ENCODE measurements at places on chromosomes 4 and X. TPM values are rescaled to one million over a fixed set of nuclear protein-coding genes. Genes with fewer than 3 reads are reported as not detected.

The LONRF3 gene
- total RNA-seq, result not detected

The MAOB gene
- 0.12 TPM for total RNA-seq

The DUSP21 gene
- not detected for total RNA-seq

The NLRP2B gene
- not detected for total RNA-seq

The CCDC120 gene
- total RNA-seq, result 19.7 TPM

DNA sequence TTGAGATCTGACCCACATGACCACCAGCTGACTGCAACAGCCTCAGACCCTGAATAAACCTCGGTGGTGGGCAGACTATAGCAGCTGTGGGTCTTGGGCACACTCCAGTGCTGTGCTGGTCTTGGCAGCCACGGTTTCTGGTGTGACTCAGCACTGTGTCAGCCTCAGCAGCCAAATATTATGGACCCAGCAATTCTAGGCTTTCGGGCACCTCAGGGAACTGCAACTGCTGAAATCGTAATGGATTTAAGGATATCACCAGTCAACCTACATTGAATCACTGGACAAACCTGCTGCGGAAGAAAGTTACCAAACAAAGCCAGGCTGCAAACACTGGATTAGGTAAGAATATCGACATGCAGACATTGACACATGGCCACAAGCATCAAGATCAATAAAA is 10.5 kb upstream of the UBE2NL start:
- peak; percentile 58 for DNase-seq

GRCh38 chr4:153014460-153014859 is 78.3 kb downstream of the FHDC1 start:
- no peak for DNase-seq

DNA sequence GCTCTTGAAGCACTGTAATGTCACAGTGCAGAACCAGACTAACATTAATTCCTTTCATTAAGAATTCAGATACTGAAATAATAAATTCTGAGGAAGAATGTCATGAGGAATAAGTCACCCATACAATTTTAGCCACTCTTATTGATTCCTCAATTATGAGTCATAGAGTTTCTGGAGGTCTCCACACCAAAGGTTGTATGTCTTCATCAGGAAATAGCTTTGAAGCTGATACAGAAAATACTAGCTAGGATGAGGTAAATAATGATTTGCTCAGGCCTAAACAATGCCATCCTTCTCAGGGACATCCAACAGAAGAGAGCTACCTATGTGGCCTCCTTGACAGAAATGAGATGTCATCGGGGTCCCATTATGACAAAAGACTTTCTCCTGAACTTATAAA is 238.8 kb downstream of the OR13H1 start:
- DNase-seq, result no peak

DNA sequence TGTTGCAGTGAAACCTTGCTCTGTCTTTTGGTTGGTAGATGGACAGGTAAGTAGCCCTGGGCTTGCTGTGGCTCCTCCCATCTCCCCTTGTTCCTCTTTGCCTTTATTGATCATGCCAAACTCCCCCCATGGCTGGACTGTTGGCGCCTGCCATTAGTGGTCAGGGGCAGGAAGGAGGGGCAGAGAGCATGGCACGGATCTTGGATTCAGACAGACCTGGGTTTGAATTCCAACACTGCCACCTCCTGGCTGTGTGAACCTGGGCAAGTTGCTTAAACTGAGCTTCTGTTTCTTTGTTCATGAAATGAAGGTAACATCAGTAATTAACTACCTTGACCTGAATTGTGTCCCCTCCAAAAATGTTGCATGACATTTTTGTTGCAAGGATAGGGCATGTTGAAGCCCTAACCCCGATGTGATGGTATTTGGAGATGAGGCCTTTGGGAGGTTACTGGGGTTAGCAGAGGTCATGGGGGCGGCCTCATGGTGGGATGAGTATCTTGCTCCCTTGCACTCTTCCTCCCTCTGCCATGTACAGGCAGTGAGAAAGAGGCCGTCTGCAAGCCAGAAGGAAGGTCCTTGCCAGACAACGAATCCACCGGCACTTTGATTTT is 6.0 kb downstream of the SLC2A9 start:
- DNase-seq, result no peak

DNA sequence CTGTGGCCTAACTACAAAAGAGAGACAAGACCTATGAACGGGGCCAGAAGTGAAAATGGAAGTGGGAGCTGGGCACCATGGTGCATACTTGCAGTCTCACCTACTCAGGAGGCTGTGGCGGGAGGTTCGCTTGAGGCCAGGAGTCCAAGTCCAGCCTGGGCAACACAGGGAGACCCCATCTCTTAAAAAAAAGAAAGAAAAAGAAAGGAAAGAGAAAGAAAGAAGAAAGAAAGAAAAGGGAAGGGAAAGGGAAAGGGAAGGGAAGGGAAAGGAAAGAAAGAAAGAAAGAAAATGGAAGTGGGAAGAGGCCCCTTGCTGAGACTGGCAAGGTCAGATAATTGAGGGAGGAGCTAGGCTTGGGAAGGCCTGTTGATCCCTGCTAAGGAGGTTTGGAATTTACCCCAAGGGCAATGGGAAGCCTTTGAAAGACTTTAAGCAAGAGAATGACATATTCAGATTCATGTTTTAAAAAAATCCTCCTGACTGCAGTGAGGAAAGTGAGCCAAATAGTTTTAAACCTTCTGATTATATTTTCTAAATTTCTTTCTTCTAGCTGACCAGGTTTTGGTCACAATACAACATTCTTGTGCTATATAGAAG is 17.7 kb upstream of the HERC5 start:
- DNase-seq, result peak; percentile 60

- DNase-seq, result no peak
These were observed 268.5 kb downstream of the ARAP2 start for GRCh38 chr4:35975617-35976355.

- no peak for DNase-seq
These were observed 518 bp downstream of the PRDM8 start for GRCh38 chr4:80197601-80198440.

GRCh38 chrX:81414630-81415029 is 212.7 kb downstream of the SH3BGRL start:
- DNase-seq, result no peak

DNA sequence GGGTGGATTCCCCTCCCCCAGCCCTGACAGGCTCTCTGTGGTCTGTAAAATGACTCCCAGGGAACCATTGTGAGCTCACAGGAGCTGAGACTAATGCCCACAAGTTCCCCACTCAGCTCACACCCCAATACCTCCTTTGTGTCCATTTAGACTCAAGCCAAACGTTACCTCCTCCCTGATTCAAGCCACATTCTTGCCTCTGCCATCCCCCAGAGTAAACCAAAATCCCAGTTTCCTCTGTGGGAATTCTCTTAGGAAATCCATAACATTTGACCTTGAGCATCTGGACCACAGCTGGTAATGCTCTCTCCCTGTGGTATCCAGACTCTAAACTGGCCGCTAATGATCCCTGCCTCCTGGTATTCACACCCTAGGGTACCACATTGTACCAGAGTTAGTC is 26.3 kb upstream of the KDM5C start:
- DNase-seq, result no peak

DNA sequence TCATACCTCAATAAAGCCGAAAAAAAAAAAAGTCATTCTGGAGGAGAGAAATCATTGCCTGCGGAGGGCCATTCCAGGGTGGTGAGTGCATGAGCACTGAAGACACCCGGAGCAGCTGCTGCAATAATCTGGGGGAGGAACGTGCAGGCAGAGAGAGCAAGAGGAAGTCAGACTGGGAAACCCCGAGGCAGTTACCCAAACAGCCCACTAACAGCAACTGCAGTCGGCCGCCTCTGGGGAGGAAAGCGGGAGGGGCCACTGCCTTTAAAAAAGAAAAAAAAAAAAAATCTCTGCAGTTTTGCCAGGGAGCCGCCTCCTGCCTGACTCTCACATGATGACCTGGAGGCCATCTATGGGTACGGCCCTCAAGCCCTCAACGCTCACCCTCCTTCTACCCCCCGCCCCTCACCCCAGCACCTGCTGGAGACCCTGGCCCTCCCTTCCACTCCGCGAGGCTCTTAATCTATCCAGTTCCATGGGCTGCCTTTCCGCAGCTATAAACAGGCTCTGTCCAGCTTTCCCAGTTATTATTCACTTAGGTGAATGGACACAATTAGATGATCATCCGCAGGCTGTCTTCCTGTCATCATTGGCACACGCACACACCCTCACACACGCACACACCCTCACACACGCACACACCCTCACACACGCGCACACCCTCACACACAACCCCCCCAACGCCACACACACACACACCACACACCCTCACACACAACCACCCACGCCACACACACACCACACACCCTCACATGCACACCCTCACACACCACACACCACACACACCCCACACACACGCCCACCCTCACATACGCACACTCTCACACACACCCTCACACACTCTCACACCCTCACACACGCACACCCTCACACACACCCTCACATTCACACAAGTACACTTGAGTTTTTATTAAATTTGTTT is 3.4 kb upstream of the AVPR2 start:
- peak; percentile 84 for DNase-seq

DNA sequence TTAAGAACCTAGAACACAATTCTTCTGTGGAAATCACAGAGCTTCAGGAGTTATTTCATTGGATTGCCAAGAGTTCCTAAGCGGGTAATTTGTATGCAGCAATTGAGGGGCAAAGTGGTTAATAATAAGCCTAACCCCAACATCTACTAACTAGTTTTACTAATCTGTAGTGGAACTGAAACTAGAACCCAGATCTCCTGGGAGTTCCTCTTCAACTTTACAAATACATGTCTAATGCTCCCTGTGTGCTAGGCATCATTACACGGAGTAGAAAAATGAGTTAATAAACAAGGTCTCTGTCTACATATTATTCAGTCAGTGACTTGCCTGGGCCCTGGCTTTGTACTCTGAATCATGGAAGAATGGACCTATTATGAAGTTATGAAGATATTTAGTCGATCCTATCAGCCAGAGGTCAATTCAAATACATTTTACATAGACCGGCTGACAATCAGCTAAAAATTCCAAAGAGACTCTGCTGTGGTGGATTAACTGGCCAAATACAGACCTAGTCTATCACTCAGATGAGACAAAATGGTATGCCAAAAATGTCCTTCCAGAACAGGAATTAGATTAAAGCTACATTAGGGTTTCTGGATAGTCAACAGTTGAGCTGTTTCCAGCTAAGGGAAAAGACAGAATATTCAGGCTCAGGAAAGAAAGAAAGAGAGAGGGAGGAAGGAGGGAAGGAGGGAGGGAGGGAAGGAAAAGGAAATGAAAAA is 326.0 kb downstream of the FBXW7 start:
- DNase-seq, result no peak

- DNase-seq, result no peak
These were observed 42.6 kb downstream of the DDIT4L start for GRCh38 chr4:100147684-100148083.

- no peak for DNase-seq
These were observed 92.1 kb downstream of the STK32B start for GRCh38 chr4:5143306-5143861.

GRCh38 chr4:79652232-79652631 is 244.2 kb upstream of the GK2 start:
- DNase-seq, result no peak
